ENCODE measurements at places on chromosomes 2 and 18.

GRCh38 chr2:70632388-70632787 is 78.8 kb upstream of the TGFA start:
- no peak for DNase-seq

DNA sequence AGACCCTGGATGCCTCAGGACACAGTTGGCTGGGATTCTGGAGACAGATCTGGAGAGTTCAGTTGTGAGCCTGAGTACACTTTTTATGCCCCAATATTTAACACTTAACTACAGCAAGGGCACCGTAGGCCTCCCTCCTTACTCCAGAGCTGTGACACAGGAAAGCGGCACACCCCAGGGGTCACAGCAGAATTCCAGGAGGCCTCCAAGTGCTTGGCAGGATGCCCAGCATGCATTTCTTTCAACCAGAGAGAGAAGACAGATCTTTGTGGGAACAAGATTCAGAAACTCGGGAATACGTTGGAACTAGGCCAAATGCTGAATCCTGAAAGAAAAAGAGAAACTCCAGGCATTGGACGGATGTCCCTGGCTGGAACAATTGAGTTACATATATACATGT is 199.2 kb upstream of the NT5C1B start:
- DNase-seq, result peak; percentile 46

GRCh38 chr2:51344886-51345285 is 313.0 kb upstream of the NRXN1 start:
- DNase-seq, result no peak

- no peak for DNase-seq
Observed at GRCh38 chr18:37294951-37295350, 270.6 kb downstream of the CELF4 start.

GRCh38 chr18:48736321-48737260 is 197.8 kb downstream of the CTIF start:
- DNase-seq, result no peak

DNA sequence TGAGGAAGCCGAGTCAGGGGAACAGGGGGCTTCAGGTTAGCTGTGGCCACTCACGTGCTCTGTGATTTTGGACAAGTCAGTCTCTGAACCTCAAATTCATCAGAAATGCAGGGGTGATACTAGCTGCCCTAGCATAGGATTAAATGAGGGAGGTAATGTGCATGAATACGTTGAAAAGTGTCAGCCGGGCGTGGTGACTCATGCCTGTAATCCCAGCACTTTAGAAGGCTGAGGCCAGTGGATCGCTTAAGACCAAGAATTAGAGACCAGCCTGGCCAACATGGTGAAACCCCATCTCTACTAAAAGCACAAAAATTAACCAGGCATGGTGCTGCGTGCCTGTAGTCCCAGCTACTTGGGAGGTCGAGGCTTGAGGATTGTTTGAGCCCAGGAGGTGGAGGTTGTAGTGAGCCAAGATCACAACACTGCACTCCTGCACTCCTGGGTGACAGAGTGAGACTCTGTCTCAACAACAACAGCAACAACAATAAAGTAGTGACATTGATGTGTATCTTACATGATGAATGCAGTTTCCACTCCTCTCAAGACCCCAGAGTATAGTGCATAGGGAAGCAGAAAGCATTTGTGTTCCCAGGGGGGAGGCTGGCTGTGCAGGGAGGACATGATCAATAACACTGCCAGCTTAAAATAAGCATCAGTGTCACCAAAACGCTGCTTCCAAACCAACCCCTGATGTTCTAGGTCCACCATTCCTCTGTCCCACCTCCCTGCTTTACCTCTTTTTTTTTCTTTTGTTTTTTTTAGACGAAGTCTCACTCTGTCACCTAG is 68.8 kb downstream of the HNRNPLL start:
- no peak for DNase-seq

DNA sequence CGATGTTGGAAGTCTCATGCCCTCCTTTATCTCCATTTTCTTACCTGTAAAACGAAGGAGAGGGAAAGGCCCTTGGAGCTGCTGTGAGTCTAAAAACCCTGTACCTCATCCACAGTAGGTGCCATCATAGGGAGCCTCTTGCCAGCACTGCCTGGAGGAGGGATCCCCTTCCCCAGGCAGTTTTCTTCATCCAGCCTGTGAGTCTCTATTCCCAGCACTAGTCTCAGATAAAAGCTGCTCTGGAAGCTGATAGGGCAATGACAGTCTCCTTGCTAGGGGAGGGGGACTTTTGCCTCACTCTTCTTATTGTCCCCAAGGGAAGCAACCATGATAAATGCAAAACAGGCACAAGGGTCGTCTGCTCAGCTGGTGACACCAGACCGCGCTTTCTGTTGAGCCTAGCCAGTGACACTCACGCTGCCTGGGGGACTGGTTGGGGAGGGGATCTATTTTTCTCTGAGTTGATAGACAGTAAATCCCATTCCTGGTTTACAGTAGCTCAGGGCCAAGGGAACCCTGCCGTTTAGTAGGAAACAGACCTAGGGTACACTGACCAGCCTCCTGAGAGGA is 139.5 kb upstream of the NABP1 start:
- no peak for DNase-seq

- DNase-seq, result no peak
Observed at GRCh38 chr18:10296491-10296890, 157.9 kb upstream of the APCDD1 start.

GRCh38 chr2:230900336-230900995 is 24.6 kb downstream of the GPR55 start:
- DNase-seq, result peak; percentile 7

DNA sequence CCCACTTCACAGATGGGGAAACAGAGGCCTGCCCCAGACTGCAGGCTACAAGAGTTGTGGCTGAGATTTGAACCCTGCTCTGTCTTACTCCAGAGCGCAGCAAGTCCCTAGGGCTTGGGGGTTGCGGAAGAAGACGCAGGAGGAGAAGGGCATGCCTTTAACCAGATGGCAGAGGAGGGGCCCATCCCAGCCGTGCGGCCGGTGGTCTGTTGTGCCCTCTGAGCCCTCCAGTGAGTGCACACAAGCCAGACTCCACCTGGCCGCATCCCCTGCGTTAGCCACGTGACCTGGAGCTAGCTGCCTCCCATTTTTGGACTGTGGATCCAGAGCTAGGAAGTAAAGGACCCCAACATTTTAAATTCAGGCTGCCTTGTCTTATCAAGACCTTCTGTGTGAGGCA is 2.8 kb downstream of the KCNIP3 start:
- no peak for DNase-seq

- DNase-seq, result no peak
Observed at GRCh38 chr2:203989521-203989920, 53.0 kb downstream of the ICOS start.

- DNase-seq, result no peak
Observed at GRCh38 chr2:158936978-158937377, 31.5 kb upstream of the TANC1 start.

DNA sequence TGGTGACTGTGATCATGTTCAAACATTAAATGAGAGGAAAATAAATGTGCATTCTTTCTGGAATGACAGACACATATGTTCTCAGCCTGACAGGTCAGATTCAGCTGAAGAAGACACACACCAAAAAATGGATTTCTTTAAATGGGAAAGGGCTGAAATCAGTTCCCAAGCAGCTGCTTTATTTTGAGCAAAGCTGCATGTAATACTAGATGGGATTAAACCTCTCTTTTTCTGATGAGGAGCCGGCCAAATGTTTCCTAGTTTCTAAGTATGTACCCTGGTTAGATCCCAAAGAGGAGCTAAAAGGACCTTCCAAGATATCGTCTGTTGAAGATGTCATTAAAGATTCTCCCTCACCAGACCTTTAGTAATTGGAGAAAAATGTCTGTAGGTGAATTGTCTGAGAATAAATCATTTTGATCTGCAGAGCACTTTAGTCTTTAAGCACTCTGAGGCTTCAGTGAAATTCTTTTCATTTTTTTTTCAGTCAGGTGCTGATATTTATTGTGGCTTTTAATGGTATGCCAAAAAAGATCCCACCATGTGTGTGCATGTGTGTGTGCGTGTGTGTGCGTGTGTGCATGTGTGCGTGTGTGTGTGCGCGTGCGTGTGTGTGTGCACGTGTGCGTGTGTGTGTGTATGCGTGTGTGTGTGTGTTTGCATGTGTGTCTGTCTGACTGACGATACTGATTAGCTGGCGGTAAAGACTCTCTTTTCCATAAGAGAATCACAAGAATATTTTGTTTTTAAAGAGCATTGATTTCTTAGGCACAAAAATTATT is 175.8 kb downstream of the IRS1 start:
- DNase-seq, result no peak

DNA sequence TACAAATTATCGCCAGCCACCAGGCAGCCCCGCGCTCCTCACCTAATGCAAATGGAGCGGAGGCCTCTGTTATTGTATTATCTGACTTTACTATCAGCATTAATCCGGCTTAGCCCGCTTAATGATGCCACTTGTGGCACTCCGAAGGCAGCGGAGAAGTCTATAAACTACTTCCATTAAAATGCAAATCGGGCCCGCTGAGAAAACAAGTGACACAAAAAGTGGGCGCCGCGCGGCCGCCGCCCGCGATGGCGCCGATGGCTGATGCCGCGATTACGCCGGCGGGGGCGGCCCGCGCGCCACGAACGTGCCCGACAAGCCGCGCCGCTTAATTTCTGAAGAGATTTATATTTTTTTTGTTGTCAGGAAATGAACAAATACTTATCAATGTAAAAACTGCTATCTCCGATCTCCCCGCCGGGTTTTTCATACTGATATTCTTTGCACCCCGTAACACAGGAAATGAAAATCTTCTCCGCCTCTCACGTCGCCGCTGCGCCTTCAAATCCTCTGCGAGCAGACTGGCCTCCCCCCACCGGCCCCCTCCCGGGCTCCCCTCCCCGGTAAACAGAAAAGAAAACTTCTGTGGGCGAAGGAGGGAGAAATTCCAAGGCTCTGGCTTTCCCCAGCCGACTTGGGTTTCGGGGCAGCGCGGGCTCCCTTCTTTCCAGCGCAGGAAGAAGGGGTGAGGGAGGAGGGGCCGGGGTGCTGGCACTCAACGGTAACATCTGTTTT is 221.8 kb downstream of the INSIG2 start:
- no peak for DNase-seq

DNA sequence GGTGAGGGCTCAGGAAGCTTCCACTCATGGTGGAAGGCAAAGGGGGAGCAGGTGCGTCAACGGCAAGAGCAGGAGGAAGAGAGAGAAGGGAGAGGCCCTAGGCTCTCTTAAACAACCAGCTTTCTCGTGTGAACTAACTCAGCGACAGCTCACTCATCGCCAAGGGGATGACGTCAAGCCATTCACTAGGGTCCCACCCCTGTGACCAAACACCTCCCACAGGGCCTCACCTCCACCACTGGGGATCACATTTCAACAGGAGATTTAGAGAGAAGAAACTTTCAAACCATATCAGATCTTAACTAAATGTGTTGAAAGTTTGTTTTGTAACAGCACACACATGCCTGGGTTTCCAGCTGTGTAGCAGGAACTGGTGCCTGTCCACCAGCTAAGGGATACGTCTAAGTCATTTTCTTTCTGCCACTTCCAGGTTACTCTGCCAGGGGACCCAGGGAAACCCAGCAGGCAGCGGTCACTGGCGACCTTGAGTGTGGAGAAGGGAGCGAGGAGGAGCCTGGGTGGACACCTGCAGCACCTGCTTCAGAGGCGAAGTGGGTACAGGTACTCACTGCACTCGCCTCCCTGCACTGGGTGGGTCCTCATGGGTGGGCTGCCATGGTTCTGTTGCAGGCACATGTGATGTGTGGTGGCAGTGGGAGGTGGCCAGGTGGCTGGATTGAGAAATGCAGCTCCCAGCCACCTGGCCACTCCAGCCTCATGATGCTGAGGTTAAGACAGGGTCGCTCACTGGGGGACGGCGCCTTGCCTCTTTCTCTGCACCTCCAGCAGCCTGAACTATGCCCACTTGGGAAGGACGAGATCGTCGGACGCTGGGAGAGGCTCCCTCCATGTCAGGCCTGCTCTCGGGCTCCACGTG is 8.4 kb upstream of the GPC1 start:
- no peak for DNase-seq

DNA sequence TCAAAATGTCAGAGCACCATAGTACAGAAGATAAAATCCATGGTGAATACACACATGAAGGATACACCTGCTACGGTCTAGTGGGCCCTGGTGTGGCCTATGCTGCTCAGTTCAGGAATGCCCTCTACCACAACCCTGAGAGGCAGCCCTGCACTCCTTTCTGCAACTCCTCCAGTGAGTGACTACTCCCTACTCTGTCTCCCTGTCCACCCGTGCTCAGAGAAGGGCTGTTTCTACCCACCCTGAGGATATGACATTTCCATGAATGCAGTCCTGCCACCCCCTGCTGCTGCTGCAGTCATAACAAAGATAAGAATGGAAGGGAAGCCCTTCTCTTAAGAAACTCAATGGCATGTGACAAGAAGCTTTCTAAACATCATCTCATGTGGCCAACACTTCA is 137.0 kb downstream of the EN1 start:
- no peak for DNase-seq

- no peak for DNase-seq
Observed at GRCh38 chr2:200353874-200354273, 47.4 kb downstream of the SPATS2L start.

DNA sequence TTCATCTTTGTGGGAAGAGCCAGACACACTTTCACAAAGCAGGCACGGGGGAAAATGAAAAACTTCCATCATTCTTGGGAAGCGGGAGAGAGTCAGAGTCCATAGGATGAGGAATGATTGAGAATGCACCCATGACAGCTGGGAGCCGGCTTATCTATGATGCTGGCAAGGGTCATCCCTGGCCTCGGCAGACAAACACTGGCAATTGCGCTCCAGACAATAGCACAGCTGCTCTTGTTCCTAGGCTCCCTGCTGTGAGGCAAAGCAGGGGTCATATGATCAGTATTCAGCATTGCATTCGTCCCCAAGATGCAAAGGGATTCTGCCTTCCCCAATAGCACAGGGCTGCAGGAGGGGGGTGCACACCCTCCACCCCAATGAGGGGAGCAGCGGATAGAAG is 33.0 kb downstream of the CYRIA start:
- DNase-seq, result no peak

GRCh38 chr18:79856119-79857007 is 58.6 kb downstream of the KCNG2 start:
- no peak for DNase-seq

- no peak for DNase-seq
Observed at GRCh38 chr2:26399771-26400376, 1.8 kb upstream of the DRC1 start.

Data from adrenal gland (tissue), 19 donors.